ENCODE measurements at places on chromosomes 11 and 22.

GRCh38 chr11:20156280-20156875 is 3.9 kb downstream of the DBX1 start:
- DNase-seq: peak; percentile 76

GRCh38 chr22:27648853-27649252 is 152.7 kb downstream of the MN1 start:
- DNase-seq: no peak

DNA sequence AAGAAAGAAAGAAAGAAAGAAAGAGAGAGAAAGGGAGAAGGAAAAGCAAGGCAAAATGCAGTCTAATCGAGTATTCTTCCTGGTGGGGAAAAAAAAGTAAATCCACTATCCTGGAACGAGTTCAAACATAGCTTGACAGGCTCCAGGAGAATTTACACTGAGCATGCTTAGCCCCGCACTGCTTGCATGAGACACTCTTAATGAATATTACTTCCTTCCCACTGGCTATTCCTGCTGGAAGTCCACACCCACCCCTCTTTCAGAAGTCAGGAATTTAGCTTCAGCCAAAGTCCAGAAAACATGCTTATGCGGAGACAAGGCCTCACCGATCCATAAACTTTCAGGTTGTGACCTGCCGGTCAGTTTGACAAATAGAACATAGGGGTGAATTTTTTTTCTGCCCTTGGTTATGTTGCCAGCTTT is 251.8 kb upstream of the BLID start:
- DNase-seq: no peak

DNA sequence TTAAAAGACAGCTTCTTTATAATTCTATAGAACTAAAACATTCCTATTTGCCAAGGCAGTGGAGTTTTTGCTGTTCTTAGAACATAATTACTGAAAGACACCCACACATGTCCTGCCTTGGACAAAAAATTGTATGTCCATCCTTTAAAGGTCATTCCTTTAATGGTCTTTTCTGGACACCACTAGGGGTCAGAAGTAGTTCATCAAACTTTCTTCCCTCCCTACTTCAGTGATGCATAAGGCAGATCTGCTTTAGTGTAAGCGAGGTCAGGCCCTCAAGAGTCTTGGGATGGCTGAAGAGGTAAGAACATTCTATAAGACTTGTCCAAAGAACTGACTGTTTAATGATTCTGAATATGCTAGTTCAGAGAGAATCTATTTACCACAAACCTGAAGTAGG is 4.3 kb upstream of the OR51V1 start:
- no peak for DNase-seq

GRCh38 chr11:117717485-117718314 is 79.3 kb downstream of the DSCAML1 start:
- no peak for DNase-seq

All from activated CD4-positive, alpha-beta memory T cell treated with anti-CD3 and anti-CD28 coated beads for 36 hours (primary cell).